Astrocyte (in vitro differentiated cells and primary cell): ENCODE measurements at places on chromosomes 2 and 18. TPM values are rescaled to one million over a fixed set of nuclear protein-coding genes. Genes with fewer than 3 reads are reported as not detected.
A peak's percentile ranks its signal among the peaks of the same experiment; 100 is the strongest.

- H3K27ac ChIP-seq, result no peak overlapping the region
- DNase-seq, result peak; percentile 39
- H3K27me3 ChIP-seq, result no peaks in the 10 kb centered on the region
- H3K4me1 ChIP-seq, result no peaks in the 10 kb centered on the region
Observed at GRCh38 chr2:202944816-202945215, 32.7 kb downstream of the CARF start.

- DNase-seq, result no peak
- no peaks in the 10 kb centered on the region for H3K27me3 ChIP-seq
- no peak overlapping the region for H3K4me3 ChIP-seq
- no peak overlapping the region for H3K27ac ChIP-seq
- no peaks in the 10 kb centered on the region for H3K36me3 ChIP-seq
- H3K4me1 ChIP-seq, result no peaks in the 10 kb centered on the region
Observed at GRCh38 chr18:52914148-52914547, 574.2 kb downstream of the DCC start.

DNA sequence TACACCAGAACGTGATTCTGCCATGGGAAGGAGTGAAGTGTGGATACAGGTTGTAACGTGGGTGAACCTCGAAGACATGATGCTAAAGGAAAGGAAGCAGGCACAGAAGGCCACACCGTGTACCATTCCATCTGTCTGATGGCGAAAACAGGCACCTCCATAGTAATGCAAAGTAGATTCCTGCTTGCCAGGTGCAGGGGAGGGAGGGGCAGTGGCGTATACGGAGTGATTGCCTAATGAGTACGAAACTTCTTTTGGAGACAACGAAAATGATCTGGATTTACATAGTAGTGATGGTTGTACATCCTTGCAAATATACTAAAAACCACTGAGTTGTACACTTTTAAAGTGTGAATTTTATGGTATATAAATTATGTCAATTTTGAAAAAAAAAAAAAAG, 106.7 kb downstream of the GBX2 start:
- DNase-seq, result no peak
- H3K4me3 ChIP-seq, result no peak overlapping the region
- no peaks in the 10 kb centered on the region for H3K27me3 ChIP-seq

DNA sequence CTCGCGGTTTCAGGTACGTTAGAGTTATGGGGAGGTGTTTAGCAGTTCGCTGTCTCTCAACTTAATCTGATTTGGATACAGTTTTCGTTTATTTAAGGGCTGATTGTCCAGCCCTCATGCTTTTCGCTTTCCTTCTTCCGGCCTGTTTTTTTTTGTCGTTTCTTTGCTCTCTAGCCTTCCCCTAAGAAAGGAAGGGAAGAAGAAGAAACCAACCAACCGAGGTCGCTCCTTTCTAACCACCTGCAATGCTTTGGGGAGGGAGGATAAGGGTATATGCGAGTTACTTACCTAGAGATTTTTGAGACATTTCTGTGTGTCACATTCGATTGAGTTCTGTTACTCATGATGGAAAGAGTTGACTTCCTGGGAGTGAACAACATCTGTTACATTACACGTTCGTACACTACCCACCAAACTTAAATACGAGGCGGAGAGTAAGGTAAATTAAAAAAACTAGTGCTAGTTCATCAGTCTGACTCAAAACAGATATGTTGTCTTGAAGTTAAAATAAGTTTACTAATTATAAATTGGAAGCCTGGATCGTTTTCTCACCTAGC, 918 bp downstream of the EIF5B start:
- H3K27me3 ChIP-seq, result no peaks in the 10 kb centered on the region
- H3K36me3 ChIP-seq, result no peaks in the 10 kb centered on the region
- H3K27ac ChIP-seq, result peak overlapping the region; percentile 82
- peaks cover 10% of the 10 kb centered on the region for H3K4me1 ChIP-seq

GRCh38 chr2:230160112-230160660, 59.6 kb downstream of the SP110 start:
- H3K4me3 ChIP-seq, result no peak overlapping the region
- no peaks in the 10 kb centered on the region for H3K27me3 ChIP-seq
- H3K27ac ChIP-seq, result no peak overlapping the region
- DNase-seq, result peak; percentile 7
- H3K4me1 ChIP-seq, result no peaks in the 10 kb centered on the region
- no peaks in the 10 kb centered on the region for H3K36me3 ChIP-seq

GRCh38 chr2:148877403-148877740, 2.3 kb downstream of the KIF5C start:
- H3K36me3 ChIP-seq, result no peaks in the 10 kb centered on the region
- no peak for DNase-seq
- H3K27me3 ChIP-seq, result peaks cover 14% of the 10 kb centered on the region
- H3K4me3 ChIP-seq, result no peak overlapping the region

- H3K36me3 ChIP-seq, result no peaks in the 10 kb centered on the region
- no peak overlapping the region for H3K27ac ChIP-seq
- DNase-seq, result no peak
Observed at GRCh38 chr18:35511833-35512232, 14.1 kb upstream of the INO80C start.

- H3K36me3 ChIP-seq, result no peaks in the 10 kb centered on the region
- no peaks in the 10 kb centered on the region for H3K27me3 ChIP-seq
- DNase-seq, result peak; percentile 2
Observed at GRCh38 chr2:76953733-76954347, 568.3 kb downstream of the LRRTM4 start.

DNA sequence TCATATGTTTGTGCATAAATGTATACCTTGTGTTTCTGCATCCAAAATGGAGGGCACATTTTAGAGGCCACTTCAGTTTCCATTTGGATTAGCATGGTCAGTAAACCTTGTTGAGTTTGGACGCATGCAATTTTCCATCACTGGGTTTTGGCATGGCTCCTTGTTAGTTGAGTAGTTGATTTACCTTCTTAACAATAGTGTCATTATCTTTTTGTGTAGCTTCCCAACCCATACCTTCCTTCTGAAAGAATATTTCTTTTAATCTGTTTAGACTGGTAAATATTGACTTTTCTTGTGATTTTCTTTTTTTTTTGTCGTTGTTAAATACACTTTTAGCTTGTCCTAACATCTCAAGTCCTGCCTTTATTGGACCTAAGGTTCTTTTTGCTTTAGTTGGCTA, 15.5 kb downstream of the RPIA start:
- H3K27ac ChIP-seq, result no peak overlapping the region
- no peak overlapping the region for H3K4me3 ChIP-seq
- H3K4me1 ChIP-seq, result no peaks in the 10 kb centered on the region
- DNase-seq, result no peak
- H3K36me3 ChIP-seq, result peaks cover 2% of the 10 kb centered on the region
- no peaks in the 10 kb centered on the region for H3K27me3 ChIP-seq

DNA sequence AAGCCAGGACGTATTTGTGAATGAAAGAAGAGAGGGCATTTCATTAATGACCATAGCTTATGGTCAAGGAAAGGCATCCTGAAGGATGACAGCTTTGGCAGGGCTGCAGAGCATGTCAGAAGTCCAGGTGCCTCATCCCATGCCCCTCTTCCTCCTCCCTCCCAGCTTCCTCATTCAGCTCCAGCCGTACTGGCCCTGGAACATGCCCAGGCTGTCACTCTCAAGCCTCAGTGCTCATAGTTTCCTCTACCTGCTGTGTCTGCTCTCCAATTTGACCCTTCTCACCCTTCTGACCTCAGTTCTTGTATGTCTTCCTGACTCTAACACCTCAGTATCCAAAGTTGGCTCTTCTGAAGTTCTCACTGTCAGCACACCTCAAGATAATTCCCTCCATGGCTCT, 695.8 kb upstream of the HS6ST1 start:
- H3K4me1 ChIP-seq, result no peaks in the 10 kb centered on the region
- H3K4me3 ChIP-seq, result no peak overlapping the region
- no peaks in the 10 kb centered on the region for H3K36me3 ChIP-seq
- no peak for DNase-seq

Gene DSG3
- total RNA-seq, result 0.29 and 0.64 TPM in 2 replicates

Gene ASPRV1
- total RNA-seq, result 0.23 and 0.26 TPM in 2 replicates

Gene LYG1
- total RNA-seq, result 1.1 and 1.3 TPM in 2 replicates

Gene ZNF396
- total RNA-seq, result 1.3 and 1.4 TPM in 2 replicates

Gene ZNF2
- total RNA-seq, result 4.1 and 5.5 TPM in 2 replicates
